LHCN-M2 (cell line): ENCODE measurements at places on chromosomes 11 and 22.

GRCh38 chr11:77752516-77752915, 68.0 kb downstream of the RSF1 start:
- peak; percentile 12 for DNase-seq

GRCh38 chr11:118033443-118033842, 43.4 kb upstream of the TMPRSS4 start:
- no peak for DNase-seq

GRCh38 chr11:1887451-1888346, 4.0 kb downstream of the PRR33 start:
- DNase-seq: no peak

GRCh38 chr22:44709881-44710392, 7.9 kb downstream of the PRR5 start:
- DNase-seq: no peak

DNA sequence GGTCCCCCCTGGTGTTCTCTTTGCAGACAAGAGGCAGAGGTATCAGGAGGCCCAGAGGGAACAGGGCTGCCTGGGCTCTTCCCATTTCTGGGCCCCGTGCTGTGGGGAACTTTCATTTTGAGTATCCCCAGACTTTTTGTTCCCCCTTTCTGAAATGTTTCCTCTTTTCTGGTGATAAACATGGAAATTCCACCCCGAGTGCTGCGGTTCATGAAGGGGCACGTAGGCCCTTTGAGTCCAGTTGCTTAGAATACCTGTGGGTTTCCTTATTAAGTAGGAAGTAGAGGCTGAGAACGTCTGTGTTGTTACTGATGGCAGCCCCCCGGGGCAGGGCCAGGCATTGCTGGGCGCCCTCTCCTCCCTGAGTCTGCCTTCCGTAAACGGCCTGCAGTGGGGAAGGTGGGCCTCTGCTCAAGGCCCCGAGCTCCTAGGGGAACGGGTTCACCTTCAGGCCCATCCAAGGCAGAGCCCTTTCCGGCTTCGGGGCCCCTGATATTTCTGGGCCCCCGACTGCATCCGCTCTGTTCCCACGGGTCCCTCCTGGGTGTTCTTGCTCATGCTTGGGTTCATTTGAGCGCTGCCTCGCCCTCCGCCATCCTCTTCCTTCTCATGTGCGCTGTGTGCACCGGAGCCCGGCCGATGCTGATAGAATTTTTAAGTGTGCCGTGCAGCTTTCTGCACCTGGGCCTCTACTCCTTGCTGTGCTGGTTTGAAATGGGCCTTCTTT, 12.0 kb downstream of the TBC1D22A start:
- no peak for DNase-seq

GRCh38 chr11:57639321-57640067, 10.2 kb downstream of the YPEL4 start:
- no peak for DNase-seq

DNA sequence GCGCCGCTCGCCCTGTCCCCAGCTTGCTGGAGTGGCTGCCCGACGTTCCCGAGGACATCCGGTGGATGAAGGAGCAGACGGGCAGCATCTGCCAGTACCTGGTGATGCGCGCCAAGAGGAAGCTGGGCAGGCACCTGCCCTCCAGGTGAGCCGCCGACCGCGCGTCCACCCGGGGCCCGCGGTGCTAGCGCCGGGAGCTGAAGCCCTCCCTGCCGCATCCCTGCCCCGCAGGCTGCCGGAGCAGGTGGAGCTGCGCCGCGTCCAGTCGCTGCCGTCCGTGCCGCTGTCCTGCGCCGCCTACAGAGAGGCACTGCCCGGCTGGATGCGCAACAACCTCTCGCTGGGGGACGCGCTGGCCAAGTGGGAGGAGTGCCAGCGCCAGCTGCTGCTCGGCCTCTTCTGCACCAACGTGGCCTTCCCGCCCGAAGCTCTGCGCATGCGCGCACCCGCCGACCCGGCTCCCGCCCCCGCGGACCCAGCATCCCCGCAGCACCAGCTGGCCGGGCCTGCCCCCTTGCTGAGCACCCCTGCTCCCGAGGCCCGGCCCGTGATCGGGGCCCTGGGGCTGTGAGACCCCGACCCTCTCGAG, 3.3 kb upstream of the CRACR2B start:
- no peak for DNase-seq

GRCh38 chr11:2085251-2086066, 53.7 kb downstream of the IGF2 start:
- no peak for DNase-seq

DNA sequence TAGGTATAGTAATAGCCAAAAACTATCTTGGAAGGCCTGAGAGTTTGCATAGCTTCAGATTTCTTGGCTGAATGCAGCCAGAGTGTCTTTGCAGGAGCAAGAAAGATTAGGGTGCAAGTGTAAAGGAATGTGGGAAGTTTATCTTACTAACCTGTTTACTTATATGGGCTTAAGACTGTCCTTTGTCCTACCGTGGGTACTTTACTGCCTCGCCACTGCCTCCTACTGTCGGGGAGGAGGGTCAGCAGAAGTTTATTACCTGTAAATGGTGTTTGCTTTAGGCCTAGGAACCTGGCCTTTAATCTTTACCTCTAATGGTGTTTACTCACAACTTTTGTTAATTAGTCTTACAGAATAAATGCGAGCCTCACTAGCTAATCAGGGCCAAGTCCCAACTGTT, 633.8 kb downstream of the DLG2 start:
- DNase-seq: no peak

GRCh38 chr22:31652088-31652487, 9.9 kb downstream of the PISD start:
- DNase-seq: no peak

GRCh38 chr22:26122920-26123468, 46.3 kb upstream of the SEZ6L start:
- no peak for DNase-seq

DNA sequence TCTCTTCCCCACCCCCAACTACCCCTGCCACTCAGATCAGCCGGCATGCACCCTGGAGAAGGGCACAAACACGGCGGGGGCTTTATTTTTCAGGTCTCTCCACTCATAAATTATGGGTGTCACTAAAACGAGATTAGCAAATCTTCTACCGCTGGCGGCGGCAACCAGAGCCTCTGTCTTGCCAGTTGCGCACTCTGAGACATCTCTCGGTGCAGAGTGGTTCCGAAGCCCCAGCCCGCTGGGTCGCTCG, 125.3 kb upstream of the C11orf58 start:
- DNase-seq: no peak

- no peak for DNase-seq
These were observed 11.0 kb upstream of the SCARF2 start for GRCh38 chr22:20448630-20449029.

GRCh38 chr11:123698546-123699127, 42.8 kb downstream of the ZNF202 start:
- DNase-seq: no peak

GRCh38 chr11:23780231-23780630, 716.6 kb upstream of the LUZP2 start:
- no peak for DNase-seq

DNA sequence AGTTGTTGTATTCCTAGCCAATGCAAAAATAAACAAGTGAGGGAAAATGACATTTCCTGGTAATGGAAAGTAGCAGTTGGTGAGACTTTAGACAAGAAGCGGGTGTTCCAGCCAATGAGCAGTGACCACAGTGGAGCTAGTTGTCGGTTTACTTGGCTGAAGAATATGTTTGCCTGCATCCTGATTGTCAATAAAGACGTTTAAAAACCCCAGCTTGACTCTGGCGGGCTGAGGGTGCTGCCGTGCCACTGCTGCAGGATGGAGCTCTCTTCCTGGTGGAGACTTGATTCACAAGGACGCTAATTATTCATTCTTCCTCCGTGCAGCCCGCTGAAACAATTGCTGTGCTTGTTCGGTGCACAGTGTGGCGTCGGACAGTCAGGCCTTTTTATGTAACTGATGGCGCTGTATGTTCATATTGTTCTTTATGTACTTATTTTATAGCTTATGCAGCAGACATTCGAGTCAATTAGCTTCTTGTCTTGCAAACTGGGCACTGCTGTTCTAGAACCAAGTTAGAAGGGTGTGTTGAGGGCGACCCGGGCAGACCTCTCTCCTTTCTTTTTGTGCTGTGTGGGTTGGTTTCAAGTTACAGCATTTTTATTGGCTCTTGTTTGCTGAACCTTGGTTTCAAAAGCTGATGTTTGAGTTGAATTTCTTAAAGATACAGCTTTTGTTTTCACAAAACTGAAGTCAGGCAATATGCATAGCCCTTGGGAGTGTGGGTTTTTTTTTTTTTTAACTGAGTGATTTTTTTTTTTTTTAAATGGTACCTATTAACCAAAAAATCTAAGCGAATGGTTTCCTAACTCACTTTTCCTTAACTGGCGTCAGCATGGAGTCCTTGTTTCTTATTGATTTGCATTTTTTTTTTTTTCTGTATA, 153.9 kb downstream of the TEAD1 start:
- DNase-seq: peak; percentile 83

- DNase-seq: no peak
These were observed 685.8 kb upstream of the API5 start for GRCh38 chr11:42625757-42626665.

- DNase-seq: peak; percentile 10
These were observed 35.3 kb upstream of the POU2AF1 start for GRCh38 chr11:111414267-111414931.

- DNase-seq: no peak
These were observed 10.3 kb downstream of the FXYD2 start for GRCh38 chr11:117814204-117814765.

DNA sequence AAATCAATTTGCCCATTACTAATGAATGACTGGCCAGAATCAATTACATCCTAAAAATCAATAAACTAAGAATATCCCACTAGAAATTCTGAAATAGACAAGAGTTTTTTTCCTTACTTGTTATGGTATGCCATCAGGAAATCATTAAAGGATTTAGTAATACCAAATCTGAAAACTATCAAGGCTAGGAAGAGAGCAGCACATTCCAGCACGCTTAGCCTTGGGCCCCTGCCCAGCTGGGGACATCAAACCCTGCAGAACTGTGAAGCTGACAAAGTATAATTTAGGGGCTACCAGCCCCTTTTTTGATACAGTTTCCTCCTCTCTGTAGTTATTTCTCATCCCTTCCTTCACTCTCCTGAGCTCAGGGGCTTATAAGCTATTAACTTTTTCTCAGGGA, 247.8 kb upstream of the ZC3H12C start:
- DNase-seq: no peak

DNA sequence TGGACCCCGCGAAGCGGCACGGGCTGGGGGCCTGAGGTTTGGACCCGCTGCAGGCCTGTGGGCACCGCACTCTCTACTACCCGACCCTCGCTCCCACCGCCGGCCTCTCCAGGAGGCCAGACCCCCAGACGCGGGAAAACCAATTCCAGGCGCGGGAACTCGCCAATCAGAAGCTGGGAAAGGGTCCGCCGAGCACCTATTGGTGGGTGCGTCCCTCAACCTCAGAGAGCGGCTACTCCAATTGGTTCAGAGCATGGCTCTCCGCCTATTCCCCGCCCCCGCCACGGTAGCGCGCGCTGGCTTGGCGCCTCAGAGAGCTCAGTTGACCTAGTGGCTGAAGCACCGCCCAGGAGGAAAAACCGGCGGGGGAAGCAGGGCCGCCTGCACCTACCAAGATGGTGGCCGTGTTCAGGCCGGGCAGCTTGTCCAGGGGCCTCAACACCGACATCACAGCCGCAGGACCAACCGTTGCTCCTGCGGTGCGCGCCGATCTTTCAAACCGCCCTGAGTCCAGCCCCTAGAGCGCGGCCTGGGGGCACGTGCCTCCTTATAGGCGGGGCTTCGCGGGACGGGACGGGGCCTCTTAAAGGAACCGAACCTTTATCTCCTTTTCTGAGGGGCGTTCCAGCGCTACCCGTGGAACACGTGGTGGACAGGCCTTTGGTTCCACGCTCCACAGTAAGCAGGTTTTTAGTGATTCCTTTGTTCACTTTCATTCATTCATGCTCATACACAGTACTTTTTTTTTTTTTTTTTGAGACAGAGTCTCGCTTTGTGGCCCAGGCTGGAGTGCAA, at the start of gene CENPM:
TSS of gene CENPM (minus strand) at position 524 of the 795 bp plus-strand sequence. CDS start at position 448, 76 bp downstream.
- peak; percentile 94 for DNase-seq
